Left lobe of liver (tissue), 2 donors: ENCODE measurements at places on chromosomes 2 and 18. TPM values are rescaled to one million over a fixed set of nuclear protein-coding genes. Genes with fewer than 3 reads are reported as not detected.

NAT8 gene
- total RNA-seq, result 26.3 TPM

IL18R1 gene
- 7.6 TPM for total RNA-seq

GRCh38 chr2:85746321-85747004 lies 7.3 kb upstream of the ATOH8 start:
- no peak for DNase-seq

DNA sequence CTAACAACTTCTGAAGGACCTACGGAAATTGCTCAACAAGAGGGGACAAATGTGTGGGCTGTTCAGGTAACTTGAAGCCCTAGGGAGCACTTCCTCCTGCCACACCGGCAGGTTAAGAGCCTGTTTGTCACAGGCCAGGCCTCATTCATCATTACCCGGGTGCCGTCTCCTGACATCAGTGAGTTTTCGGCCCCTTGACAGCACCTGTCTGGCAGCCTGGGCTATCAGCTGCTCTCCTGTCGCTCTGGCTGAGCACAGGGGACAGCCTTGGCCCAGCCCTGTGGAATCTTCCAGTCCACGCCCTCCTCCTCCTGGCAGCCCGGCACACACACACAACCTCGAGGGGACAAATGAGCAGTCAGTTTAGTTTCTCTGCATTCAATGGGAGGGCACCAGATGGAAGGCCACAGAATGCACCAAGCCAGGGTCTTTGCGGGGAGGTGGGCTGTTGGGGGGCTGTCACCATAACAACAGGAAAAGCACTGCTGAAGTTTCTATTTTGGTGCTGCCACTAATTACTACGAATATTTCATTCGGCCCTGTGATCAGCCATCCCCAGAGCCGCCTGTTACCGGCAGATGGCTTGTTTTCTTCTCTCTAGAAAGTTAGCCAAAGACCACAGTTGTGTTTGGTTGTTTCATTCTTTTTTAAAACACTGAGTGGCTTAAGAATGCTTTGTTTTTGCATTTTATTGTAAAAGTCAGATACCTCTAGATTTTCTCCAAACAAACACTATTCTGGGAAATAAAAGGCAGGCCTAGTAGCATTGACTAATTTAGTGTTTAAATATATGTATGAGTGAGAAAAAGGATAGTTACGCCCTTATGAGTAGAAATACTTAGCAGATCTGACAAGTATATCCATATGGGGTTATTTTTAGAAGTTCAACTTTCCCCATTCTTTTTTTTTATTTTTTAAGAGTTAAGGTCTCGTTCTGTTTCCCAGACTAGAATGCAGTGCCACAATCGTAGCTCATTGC lies 189.9 kb upstream of the NDUFV2 start:
- no peak for DNase-seq

- no peak for DNase-seq
Measured at GRCh38 chr2:174444761-174445160, 42.1 kb downstream of the GPR155 start.

EFHD1 gene
- total RNA-seq, result 27.3 TPM

DNA sequence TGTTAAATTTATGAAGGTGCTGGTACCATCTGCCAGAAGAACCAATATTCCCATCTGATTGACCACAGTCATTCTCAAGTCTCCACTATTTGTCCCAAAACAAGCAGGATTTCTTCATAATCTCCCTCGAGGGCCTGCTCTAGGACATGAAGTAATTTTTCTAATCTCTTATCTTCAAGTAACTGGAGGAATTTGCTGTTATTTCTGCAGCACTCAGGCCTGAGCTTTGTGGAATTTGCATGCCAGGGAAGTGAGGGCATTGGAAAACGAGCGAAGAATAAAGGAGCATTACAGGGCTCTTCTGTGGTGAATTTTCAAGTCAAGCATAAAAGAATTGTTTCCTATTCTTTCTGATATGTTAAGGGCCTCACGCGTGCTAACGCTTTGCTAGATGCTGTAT lies 161.2 kb upstream of the EPAS1 start:
- no peak for DNase-seq

DNA sequence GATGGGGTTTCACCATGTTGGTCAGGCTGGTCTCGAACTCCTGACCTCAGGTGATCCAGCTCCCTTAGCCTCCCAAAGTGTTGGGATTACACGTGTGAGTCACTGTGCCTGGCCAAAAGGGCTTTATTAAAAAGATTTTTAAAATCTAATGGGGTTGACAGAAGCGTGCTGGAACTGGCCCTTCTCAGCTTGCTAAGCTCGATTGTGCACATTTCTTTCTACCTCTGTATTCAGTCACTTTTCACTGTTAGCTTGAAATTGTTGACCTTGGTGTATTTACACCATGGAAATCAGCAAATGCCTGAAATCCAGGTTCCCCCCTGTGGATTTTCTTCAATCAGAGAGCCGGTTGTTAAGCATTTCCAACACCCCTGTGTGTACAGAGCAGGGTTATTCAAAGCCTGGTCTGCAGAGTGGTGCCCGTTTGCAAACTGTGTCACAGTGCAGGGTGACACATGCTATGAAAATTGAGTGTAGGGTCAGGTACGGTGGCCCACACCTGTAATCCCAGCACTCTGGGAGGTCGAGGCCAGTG lies 140.2 kb downstream of the TGIF1 start:
- no peak for DNase-seq

DNA sequence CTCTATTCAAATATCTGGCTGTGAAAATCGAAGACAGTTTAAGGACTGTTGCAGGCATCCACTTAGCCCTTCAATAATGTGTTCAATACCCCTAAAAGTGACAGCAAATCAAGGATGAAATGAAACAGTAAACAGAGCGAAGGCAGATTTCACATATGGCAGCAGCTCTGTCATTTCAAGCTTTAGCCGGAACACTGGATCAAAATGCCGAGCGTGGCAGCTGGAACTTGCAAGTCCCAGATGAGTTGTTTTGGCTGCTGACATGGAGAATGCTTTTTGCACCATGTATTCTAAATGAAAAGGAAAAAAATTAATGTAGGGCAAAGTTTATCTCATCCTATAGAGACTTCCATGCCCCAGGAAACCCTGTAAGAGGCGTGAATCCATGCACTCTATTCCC lies 18.0 kb downstream of the LRRC30 start:
- DNase-seq, result no peak

- DNase-seq, result no peak
Measured at GRCh38 chr2:150909090-150909489, 352.6 kb downstream of the RBM43 start.
